ENCODE measurements at places on chromosomes 16 and 17. TPM values are rescaled to one million over a fixed set of nuclear protein-coding genes. Genes with fewer than 3 reads are reported as not detected.

Gene SPATA32
- polyA plus RNA-seq: not detected

Gene CCL17
- polyA plus RNA-seq: not detected

Gene FOXC2
- polyA plus RNA-seq: not detected

Gene ACE
- 0.04 TPM for polyA plus RNA-seq

Gene MT1G
- polyA plus RNA-seq: 5.5 TPM

Gene ABCA5
- 1.9 TPM for polyA plus RNA-seq

Gene NRN1L
- not detected for polyA plus RNA-seq

Gene MAP3K3
- polyA plus RNA-seq: 6.1 TPM

Gene RHOT2
- polyA plus RNA-seq: 104 TPM

Gene KRTAP4-9
- not detected for polyA plus RNA-seq

Gene TBC1D3K
- polyA plus RNA-seq: not detected

Gene COG1
- polyA plus RNA-seq: 15.1 TPM

Gene ABAT
- polyA plus RNA-seq: 2.7 TPM

Gene HNF1B
- polyA plus RNA-seq: not detected

Gene CLEC18B
- 0.14 TPM for polyA plus RNA-seq

Gene CCL23
- not detected for polyA plus RNA-seq

Gene AURKB
- 96.4 TPM for polyA plus RNA-seq

Gene TBC1D3C
- not detected for polyA plus RNA-seq

Gene TRAF7
- 69.0 TPM for polyA plus RNA-seq

Gene SLC7A5
- polyA plus RNA-seq: 419 TPM

Gene PGAP6
- polyA plus RNA-seq: 34.2 TPM

Gene ARL5C
- not detected for polyA plus RNA-seq

Gene CRLF3
- polyA plus RNA-seq: 7.0 TPM

Gene CTF1
- polyA plus RNA-seq: 3.0 TPM

Gene NOG
- 5.4 TPM for polyA plus RNA-seq

Gene TMIGD1
- polyA plus RNA-seq: not detected

Gene TBC1D26
- polyA plus RNA-seq: 0.03 TPM

Gene CDRT15
- not detected for polyA plus RNA-seq

Gene TVP23A
- polyA plus RNA-seq: not detected

Gene HIGD1B
- not detected for polyA plus RNA-seq

Gene CA10
- polyA plus RNA-seq: 0.31 TPM

Gene MYH8
- not detected for polyA plus RNA-seq

Gene CLEC19A
- not detected for polyA plus RNA-seq

Gene TP53TG3
- polyA plus RNA-seq: not detected

Gene ITGAD
- polyA plus RNA-seq: not detected

Gene P2RX5
- 0.49 TPM for polyA plus RNA-seq

Gene C16orf86
- polyA plus RNA-seq: 2.0 TPM

Gene EVI2B
- polyA plus RNA-seq: 0.17 TPM
